Stimulated activated CD8-positive, alpha-beta memory T cell treated with anti-CD3 and anti-CD28 coated beads, Interleukin-4, amount 100 ng/mL, for 4 hours (primary cell): ENCODE measurements at places on chromosomes 4 and X.
A peak's percentile ranks its signal among the peaks of the same experiment; 100 is the strongest.

DNA sequence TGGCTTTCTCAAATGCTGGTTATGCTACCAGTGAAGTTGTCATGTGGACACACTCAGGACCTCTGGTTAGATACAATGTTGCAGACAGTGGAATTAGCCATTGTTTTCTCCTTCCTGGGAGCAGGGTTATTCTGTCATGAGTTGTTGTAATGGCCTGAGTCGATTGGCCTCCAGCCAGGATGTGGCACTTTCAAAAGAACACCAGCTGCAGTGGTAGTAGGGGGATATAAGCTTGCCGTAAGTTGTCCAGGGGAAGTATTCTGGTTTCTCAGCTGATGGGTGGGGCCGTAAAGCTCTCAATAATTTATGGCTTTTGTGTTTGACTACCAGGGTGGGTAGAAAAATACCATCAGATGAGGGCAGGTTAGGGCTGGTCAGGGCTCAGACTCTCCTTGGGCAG lies 697.5 kb upstream of the GNPDA2 start:
- DNase-seq = no peak

DNA sequence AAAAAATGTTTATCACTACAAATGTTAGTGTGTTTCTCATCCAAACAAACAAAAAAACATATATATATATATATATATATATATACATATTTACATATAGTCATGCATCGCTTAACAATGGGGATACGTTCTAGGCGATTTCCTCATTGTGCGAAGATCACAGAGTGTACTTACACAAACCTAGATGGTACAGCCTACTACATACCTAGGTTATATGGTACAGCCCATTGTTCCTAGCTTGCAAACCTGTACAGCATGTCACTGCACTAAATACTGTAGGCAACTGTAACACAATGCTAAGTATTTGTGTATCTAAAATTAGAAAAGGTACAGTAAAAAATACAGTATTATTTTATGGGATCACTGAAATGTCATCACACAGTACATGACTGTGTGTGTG lies 16.4 kb upstream of the TMSB4X start:
- DNase-seq = no peak

- no peak for DNase-seq
These were observed 578.3 kb upstream of the FAT1 start for GRCh38 chr4:187301923-187302322.

GRCh38 chr4:57184378-57185029 lies 74.3 kb upstream of the IGFBP7 start:
- DNase-seq = no peak

DNA sequence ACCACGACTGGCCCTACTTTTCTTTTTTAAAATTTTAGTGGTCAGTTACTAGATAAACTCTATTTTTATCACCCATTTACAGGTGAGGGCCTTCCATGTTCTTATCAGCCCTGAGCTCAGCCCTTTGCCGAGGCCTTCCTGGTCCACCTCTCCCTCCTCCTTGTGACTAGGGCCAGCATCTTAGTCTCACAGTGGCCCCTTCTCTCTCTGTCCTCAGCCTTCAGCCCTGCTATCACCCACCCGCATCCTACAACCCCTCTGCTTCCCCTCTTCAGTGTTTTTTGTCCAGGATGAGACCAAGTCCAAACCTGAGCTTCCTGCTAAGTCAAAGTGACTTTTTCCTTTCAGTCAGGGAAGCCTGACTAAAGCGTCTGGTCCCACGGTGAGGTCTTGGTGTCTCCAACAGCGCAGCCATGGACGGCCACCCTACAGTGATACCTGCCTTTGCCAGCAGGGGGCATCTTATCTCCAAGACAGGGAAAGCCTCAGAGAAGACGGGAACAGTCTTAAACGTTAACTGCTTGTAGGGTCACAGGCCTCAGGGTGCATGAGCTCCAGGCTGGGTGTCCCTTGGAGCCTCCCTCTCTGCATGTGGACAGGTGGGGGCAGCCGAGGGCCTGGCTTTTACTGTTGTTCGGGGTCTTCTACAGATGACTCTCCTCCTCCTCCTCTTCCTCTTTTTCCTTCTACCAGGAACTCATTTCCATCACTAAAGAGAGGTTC lies 11.7 kb upstream of the GAGE10 start:
- DNase-seq = peak; percentile 41

DNA sequence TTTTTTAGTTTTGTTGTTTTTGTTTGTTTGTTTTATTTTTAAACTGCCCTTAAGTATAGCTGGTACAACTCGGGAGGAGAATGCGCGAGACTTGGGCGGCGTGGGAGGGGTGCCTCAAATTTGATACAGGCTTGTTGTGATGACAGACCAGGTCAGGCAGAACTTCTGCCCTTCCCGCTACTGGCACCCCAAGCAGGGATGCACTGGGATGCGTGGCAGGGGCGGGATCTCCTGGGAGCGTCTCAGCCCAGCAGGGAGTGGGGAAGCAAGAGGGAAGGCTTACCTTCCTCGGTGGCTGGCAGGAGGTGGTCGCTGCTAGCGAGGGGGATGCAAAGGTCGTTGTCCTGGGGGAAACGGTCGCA lies 851 bp downstream of the SFRP2 start:
- DNase-seq = no peak
